ENCODE measurements at places on chromosomes 3 and 15.

DNA sequence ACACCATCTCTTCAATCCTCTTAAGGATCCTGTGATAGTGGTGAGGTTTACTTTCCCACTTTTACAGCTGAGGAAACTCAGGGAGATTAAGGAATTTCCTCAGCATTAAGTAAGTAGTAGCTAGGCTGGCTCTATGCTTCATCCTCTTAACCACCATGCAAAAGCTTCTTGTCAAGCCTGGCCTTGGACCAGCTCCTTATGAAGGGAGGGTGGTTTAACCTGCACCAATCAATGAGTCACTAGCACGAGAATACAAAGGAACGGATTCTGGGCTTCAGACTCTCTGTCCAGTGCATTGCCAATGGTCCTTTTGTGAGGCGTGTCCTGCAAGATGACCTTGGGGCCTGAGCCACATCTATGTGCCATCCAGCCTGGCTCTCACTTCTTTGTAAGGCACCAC is 202.0 kb upstream of the CFAP20DC start:
- no peak for DNase-seq

- DNase-seq, result no peak
These were observed 6.1 kb upstream of the GPR62 start for GRCh38 chr3:51949121-51949520.

- DNase-seq, result no peak
These were observed 19.7 kb downstream of the SPSB4 start for GRCh38 chr3:141070727-141071357.

- no peak for DNase-seq
These were observed 264.8 kb upstream of the ZPLD1 start for GRCh38 chr3:102169915-102170479.

DNA sequence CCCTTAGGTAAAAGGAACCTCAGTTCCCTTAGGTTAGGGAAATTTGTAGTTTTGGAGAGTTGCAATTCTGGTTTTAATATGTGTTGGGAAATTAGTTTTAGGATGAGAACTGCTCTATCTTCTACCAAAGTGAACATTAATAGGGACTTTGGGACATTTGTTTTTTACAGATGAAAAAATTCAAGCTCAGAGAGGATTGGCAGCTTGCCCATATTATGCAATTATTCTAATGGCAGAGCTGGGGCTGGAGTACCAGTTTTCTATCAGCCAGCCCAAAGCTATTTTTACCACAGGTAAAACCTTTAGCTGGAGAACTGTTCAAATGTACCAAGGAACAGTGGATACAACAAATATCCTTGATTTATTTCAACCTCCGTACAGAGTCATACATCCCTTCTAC is 127.0 kb downstream of the CPNE4 start:
- no peak for DNase-seq

- DNase-seq, result no peak
These were observed 110.8 kb upstream of the CADPS start for GRCh38 chr3:62986061-62986460.

DNA sequence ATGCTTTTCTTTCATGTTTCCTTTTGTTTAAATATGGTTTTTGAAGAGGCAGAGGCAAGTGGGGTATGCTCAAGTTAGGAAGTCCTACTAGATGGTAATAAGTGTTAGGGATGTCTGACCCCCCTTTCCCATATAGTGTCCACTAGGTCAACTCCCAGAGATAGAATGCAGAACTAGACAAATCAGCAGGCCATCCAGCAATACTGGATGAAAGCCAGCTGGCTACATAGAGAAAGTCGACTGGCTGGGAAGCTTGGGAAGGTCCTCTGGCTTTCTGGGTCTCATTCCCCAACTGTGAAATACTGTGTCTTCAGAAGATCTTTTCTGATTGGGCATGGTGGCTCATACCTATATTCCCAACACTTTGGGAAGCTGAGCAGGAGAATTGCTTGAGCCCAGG is 113.8 kb downstream of the SNRK start:
- no peak for DNase-seq

DNA sequence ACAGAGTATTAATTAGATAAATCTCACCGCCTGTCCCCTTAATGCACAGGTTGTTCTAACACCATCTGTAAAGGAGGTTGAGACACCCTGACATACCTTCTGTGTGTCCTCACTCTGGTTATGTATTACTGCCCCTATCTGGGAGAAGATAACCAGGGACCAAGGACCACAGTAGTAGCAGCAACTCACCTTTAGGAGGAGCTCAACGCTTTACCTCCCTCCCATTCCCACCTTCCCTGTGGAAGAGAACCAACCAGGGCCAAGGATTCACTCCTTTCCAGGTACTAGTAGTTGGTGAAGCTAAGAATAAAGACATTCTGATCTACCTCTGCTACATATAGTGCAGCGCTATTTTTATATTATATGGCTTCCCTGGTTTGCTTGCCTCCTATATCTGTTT is 232.6 kb downstream of the MEX3B start:
- DNase-seq, result no peak

DNA sequence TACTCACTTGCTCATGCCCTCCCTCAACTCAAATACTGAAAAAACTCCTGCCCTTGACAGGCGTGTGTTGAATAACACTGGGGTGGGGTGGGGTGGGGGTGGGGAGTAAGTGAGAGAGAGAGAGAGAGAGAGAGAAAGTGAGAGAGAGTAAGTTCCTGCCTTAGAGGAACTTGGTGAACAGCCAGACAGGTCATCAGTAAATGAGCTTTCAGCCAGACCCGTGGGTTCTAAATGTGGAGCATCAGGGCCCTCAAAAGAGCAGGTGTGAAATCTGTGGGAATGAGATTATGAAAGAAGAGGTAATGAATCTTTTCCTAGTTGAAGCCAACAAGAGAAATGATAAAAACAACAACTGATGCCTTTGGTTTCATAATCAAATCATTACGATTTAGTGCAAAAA is 134.4 kb upstream of the FAM3D start:
- DNase-seq, result no peak

Data from AG04449 (cell line).